ENCODE measurements at places on chromosomes 11 and 22.

GRCh38 chr11:60762851-60763691, 6.4 kb downstream of the MS4A15 start:
- DNase-seq, result no peak

- DNase-seq, result no peak
Measured at GRCh38 chr11:59427068-59427382, 812 bp upstream of the OR5A2 start.

DNA sequence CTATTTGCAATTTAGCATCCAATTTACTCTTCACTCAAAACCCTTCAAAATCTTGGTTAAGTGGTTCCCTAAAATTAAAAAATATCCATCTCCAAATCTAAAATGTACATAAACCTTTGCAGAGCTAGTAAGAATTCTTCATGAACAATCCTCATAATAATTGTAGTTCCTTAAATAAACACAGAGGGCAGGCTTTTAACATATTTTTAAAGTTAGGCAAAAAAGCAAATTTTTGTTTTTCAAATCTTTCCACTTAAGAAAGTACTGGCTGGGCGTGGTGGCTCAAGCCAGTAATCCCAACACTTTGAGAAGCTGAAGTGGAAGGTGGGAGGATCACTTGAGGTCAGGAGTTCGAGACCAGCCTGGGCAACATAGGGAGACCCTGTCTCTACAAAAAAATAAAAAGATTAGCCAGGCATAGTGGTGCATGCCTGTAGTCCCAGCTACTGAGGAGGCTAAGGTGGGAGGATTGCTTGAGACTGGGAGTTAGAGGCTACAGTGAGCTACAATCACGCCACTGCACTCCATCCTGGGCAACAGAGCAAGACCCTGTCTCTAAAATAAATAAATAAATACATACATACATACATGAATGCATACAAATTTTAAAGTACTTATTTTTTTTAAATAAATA, 25.1 kb upstream of the PLAAT3 start:
- no peak for DNase-seq

GRCh38 chr22:42326801-42327200, 56.3 kb upstream of the TCF20 start:
- no peak for DNase-seq

DNA sequence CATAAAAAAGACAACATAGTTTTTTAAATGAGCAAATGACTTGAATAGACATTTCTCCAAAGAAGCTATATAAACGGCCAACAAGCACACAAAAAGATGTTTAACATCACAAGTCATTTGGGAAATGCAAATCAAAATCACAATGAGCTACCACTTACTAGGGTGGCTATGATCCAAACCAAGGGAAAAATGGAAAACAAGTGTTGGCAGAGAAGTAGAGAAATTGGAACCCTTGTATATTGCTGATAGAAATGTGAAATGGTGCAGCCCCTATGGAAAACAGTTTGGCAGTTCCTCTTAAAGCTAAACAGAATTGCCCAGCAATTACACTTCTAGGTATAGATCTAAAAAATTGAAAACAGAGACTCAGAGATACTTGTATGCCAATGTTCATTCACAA, 29.0 kb downstream of the PAMR1 start:
- DNase-seq, result no peak

GRCh38 chr11:127986073-127986472, 601.3 kb downstream of the ETS1 start:
- DNase-seq, result no peak

GRCh38 chr11:27718346-27718862, 18.1 kb upstream of the BDNF start:
- DNase-seq, result no peak

DNA sequence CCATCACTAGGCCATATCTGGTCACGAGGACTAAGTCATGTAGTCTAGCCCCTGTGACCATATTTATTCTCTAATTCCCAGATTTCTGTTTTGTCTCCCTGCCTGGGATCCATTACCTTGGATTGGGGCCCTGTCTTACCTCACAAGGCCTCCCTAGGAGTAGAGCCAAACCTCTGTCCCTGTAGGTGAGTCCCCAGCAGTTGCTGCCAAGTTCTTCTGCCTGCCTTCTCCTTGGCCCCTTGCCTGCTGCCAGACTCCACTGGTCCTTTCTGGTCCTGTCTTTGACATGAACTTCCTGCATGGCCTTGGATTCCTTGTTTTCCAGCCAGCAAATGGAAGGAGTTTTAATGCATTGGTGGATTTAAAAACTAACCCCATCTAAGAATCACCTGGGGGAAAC, 35.6 kb upstream of the CADM1 start:
- no peak for DNase-seq

DNA sequence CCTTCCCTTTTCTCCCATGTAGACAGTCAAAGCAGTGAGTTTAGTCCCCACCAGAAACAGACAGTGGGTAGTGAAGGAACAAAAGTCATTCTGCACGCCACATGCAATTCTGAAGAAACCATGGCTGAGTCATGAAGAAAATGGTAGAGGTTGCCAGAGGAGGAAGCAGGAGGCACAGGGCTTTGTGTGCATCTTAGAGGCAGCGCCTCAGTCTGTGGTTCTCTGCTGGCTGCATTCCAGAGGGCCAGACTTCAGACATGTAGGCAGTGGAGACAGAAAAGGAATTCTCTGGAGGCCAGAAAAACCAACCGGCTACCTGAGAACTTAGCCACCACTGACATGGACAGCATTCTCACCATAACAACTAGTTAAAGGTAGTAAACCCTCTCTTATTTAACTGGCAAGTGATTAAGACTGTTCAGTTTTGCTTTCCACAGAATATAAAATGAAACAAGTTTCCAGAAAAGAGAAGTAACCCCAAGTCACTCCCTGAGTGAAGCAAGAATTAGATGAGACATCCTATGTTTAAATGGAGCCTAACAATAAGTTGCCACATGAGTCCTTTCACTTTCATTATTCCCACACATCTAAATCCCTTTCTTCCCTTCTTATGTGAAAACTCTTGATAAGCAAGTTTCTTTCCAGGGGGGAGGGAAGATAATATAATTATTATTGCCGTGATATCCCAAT, 556.1 kb downstream of the SOX6 start:
- no peak for DNase-seq

GRCh38 chr11:617912-618682, 2.3 kb upstream of the IRF7 start:
- DNase-seq, result no peak

GRCh38 chr11:115528225-115528624, 24.0 kb upstream of the CADM1 start:
- DNase-seq, result no peak

DNA sequence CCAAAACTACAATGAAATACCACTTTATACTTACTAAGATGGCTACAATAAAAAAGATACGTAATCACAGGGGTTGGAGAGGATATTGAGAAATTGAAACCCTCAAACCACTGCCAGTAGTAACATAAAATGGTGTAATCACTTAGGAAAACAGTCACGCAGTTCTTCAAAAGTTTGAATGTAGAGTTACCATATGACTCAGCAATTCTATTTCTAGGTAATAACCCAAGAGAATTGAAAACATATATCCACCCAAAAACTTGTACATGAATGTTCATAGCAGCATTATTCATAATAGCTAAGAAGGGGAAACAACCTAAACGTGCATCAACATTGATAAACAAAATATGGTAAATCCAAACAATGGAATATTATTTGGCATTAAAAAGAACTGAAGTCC, 24.4 kb upstream of the PSMA1 start:
- no peak for DNase-seq

DNA sequence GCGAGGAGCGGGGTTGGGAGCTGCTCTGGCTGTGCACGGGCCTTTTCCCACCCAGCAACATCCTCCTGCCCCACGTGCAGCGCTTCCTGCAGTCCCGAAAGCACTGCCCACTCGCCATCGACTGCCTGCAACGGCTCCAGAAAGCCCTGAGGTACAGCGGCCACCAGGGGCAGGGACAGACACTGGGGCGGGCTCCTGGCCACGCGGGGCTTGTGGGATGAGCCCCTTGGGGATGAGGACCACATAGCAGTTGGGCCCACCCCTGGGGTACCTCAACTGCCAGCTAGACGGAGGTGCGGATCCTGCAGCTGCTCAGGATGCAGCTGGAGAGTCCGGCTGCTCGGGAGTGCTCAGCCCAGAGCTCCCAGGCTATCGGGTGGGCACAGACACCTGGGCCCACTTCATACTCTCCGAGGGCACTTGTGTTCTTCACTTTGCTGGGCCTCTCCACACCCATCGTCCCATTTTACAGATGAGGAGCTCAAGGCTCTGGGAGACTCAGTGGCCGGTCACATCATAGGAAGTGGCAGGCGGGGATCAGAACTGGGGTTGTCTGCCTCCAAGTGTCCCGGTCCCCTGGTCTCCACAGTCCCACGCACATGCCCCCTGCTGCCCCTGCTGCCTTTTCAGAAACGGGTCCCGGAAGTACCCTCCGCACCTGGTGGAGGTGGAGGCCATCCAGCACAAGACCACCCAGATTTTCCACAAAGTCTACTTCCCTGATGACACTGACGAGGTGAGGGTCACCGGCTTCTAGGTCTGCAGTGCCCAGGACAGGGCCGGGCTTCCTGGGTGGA, 77.6 kb downstream of the MYO7A start:
- DNase-seq, result no peak

GRCh38 chr11:114889594-114890011, 211.3 kb downstream of the NXPE2 start:
- no peak for DNase-seq

- no peak for DNase-seq
Measured at GRCh38 chr11:60941371-60942119, 10.4 kb downstream of the SLC15A3 start.

- no peak for DNase-seq
Measured at GRCh38 chr22:22486132-22486899, 22.2 kb downstream of the ZNF280B start.

GRCh38 chr11:44351006-44351660, 41.2 kb upstream of the ALX4 start:
- no peak for DNase-seq

DNA sequence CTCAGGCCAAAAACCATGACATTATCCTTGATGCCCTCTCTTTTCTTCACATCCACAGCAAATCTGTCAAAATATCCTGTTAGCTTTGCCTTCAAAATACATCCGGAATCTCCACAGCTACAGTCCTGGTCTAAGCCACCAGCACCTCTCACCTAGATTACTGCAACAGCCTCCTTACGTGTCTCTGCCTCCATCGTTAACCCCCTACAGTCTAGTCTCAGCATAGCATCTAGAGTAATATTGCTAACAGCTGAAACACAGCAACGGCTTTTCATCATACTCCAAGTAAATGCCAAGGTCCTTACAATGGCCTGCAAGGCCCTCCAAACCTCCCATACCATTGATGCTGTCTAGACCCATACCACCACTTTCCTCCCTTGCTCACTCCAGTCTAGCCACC, 4.4 kb downstream of the TSG101 start:
- DNase-seq, result no peak

- DNase-seq, result no peak
Measured at GRCh38 chr22:36136988-36137387, 23.6 kb downstream of the APOL3 start.

- no peak for DNase-seq
Measured at GRCh38 chr11:12086271-12087074, 23.9 kb upstream of the MICAL2 start.

DNA sequence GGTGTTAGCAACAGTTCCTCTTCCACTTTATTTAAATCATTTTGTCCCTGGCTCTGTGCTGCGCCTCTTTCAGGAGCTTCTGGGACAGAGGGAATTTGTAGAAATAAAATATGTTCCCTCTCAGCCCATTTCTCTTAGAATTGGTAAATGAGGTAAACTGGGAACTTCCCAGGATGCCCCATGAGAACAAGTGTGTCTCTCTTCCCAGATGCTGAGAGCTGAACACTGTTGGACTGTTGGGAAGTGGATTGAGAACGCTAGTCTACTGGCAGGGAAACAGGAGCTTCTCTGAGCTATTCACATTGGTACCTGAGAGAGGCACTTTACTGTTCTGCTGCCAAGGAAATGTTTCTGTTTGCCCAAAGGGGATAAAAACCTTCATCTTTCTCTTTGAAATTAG, 4.0 kb downstream of the CRY2 start:
- DNase-seq, result no peak

- peak; percentile 27 for DNase-seq
Measured at GRCh38 chr11:34052608-34053160, 1.2 kb downstream of the CAPRIN1 start.

DNA sequence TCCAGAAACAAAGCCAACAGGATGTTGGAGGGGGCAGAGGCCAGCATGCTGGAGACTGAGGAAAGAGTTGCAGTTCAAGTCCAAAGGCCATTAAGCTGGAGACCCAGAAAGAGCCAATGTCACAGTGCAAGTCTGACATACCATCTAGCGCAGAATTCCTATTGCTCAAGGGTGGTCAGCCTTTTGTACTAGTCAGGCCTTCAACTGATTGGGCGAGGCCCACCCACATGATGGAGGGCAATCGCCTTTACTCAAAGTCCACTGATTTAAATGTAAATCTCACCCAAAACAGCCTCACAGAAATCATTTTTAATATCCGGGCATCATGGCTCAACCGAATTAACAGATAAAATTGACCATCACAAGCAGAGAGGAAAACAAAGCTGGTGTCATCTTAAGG, 113.9 kb downstream of the RCN1 start:
- no peak for DNase-seq

DNA sequence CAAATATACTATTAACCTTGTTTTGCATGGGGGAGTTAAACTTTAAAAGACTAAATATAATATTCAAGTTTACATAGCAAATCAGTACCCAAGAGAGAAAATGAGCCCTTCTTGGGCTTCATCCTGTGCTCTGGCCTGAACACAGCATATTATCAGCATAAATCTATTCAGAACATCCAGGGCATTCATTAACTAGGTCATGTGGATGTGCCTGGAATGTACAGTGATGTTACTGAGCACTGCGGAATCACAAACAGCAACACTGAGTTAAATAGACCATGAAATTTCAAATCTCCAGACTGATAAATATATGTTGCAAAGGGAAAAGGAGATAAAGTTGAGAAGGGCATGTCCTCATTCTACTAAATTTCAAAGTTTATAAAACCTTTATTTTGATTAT, 426.4 kb downstream of the AASDHPPT start:
- no peak for DNase-seq

DNA sequence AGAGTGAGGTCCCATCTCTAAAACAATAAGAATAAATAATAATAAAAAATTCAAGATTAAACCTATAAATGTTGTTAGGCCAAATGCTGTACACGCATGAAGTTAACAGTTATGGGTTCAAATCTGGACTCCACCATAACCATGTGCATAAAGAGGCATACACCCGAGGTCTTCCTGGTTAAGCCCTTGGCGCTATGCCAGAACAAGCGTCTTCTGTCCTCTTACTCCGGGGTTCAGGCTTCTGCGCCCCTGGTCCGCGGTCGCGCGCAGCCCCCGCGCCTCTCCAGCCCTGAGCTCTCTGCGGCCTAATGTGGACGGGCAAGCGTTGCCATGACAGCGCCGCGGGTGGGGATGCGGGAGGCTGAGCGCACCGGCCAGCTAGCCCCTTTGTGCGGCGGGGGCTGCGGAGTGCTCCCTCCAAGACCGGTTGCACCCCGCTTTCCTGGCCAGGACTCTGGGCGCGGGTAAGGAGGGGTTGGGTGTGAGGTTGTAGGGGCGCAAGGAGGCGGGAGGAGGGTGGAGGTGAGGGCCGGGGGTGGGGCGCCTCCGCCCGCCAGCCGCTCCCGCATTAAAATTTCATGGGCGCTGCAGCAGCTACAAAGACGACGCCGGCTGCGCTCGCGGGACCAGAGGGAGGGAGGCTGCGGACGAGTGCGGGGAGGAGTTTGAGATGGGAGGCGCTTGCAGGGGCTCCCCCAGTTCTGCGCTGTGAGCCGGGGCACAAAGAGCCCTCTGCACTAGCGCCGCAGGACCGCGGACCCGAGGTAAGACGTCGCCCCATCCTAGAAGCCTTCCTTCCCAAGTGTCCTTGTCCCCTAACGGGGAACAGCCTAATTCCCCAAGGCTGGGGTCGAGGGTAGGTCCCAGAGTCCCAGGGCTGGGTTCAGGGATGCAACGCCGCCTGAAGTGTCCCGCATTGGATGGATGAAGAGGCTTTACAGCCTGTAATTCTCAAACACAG, at the start of gene MIAT:
Gene MIAT, plus strand, starts transcription at position 698 of the 961 bp plus-strand sequence.
- DNase-seq, result no peak
